ENCODE measurements at places on chromosomes 2 and 18. TPM values are rescaled to one million over a fixed set of nuclear protein-coding genes. Genes with fewer than 3 reads are reported as not detected.

ASXL3 gene
- 0.57 TPM for total RNA-seq

MOGAT1 gene
- not detected for total RNA-seq

PSMA8 gene
- total RNA-seq, result not detected

TCF23 gene
- not detected for total RNA-seq

CHPF gene
- total RNA-seq, result 2.0 TPM

ZNF385B gene
- not detected for total RNA-seq

DPYSL5 gene
- total RNA-seq, result not detected

FOXD4L1 gene
- not detected for total RNA-seq

NEURL3 gene
- not detected for total RNA-seq

SCN1A gene
- not detected for total RNA-seq

DYNC2LI1 gene
- total RNA-seq, result 14.4 TPM
